ENCODE measurements at places on chromosomes 6 and 20. TPM values are rescaled to one million over a fixed set of nuclear protein-coding genes. Genes with fewer than 3 reads are reported as not detected.

The L3MBTL1 gene
- total RNA-seq = 2.7 TPM

The SLC17A9 gene
- 91.6 TPM for total RNA-seq

The UBE2C gene
- 3.7 TPM for total RNA-seq

The GSTA1 gene
- total RNA-seq = 16.1 TPM

The VPS52 gene
- 22.9 TPM for total RNA-seq

The MAPK13 gene
- total RNA-seq = 2.8 TPM

The COL9A3 gene
- 1.5 TPM for total RNA-seq

The FNDC11 gene
- total RNA-seq = not detected

The MYT1 gene
- not detected for total RNA-seq

The NKX2-2 gene
- total RNA-seq = not detected

The DEFB124 gene
- not detected for total RNA-seq

The DNMT3B gene
- 0.43 TPM for total RNA-seq

The MUC22 gene
- not detected for total RNA-seq

Data from right lobe of liver (tissue), 6 donors.